Midbrain (tissue), 1 donor: ENCODE measurements at places on chromosomes 1 and 21.

- DNase-seq, result no peak
Observed at GRCh38 chr1:6530504-6531160, 23.7 kb downstream of the NOL9 start.

GRCh38 chr1:177865807-177866206 is 104.1 kb downstream of the SEC16B start:
- DNase-seq, result no peak

GRCh38 chr1:67280696-67281095 is 27.0 kb upstream of the IL12RB2 start:
- no peak for DNase-seq

- no peak for DNase-seq
Observed at GRCh38 chr1:59804301-59804700, 10.4 kb upstream of the HOOK1 start.

DNA sequence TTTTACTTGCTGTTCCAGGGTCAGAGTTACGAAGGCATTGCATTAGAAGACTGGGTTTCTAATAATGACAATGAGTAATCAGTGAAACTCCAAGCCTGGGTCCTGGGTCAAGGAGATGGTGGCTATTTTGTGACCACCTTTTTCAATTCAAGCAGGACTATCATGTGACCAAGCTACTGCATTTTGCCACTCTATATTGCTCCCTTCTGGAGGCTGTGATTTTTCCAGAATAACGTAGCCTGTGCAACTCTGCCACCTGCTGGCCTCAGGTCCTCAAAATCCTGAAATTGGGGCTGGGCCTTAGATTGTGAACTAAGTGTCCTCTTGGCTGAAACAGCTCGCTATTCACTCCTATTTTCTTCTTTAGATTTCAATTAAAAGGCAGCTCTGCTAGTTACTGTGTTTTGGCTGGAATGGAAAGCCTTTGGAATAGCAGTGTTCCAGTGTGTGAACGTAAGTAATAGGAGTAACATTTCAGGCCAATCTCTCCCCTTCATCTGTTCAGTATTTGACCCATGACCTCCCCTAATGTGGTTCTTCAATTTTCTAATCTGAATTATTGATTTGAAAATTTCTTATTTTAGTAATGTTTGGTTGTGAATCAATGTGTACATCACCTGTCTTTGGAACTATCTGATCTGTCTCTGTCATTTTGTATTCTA is 52.9 kb upstream of the CD46 start:
- DNase-seq, result peak; percentile 80

DNA sequence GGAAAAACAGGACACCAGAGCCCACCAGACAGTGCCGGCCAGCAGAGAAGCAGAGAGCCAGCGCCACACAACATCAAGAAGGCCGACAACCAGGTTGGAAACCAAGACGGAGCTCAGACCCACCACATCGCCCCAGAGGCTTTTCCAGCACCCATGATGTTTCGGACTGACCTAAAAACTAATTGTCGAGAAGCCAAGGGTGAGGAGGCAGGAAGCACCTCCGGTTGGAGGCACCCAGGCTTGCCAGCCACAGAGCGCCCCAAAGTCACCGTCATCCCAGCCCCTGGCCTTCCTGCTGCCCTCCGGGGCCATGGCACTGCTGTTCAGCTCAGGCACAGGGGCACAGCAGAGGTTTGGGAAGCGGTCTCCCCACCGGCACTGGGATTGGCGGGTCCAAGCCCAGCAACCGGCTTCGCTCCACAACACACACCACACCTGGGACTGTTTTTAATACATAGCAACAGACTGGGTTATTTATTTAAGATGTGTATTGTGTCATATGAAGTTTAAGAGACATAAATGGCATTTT is 67.2 kb downstream of the SLC37A1 start:
- DNase-seq, result no peak

DNA sequence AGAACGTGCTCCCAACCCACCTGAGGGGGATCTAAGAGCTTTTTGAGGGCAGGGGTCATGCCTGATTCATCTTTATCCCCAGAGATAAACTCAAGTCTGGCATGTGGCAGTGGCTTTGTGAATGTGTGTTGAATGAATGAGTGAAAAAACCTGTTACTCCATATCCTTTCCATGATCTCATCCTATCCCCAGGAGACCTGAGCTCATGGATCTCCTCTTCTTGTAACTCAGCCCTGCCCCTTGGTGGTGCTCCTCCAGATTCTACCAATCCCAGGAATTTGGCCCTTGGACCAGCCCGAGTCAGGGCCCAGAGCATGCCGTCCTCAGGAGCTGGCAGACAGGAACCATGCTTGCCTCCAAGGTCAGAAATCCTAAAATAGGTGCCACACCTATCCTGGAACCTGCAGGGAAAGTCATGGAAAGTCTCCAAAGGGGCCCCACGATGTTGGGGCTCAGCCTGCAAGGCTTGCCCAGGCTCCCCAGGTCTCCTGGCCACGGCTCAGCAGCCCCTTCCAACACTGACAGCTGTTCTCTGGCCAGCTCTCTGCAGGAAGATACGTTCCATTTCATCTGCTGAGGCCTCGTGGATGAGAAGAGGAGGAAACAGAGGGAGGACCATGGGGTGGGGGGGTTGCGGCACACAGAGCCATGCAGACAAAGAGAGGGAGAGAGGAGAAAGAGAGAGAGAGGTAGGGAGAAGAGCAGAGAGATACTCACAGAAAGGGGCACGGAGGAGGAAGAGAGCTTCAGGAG is 214.6 kb downstream of the TRABD2B start:
- DNase-seq, result no peak

GRCh38 chr1:219266524-219266923 is 92.8 kb downstream of the LYPLAL1 start:
- no peak for DNase-seq

DNA sequence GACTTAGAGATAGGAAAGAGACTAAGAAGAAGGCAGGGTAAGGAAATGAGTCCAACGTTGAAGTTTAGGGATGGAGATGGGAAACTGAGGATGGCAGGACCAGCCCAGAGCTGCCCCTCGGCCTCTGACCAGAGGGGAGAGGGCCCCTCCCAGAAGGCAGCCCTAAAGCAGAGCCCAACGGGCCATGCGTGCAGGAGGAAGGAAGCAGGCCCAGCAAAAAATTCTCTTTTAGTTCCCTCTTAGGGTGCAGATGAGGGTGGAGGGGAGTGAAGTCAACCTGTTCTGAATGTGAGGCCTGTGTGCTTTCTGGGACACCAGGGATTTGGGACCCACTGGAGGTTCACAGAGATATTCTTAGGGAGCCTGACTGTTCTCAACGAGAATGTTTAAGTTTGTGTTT is 225.4 kb downstream of the RHOU start:
- DNase-seq, result no peak

GRCh38 chr1:206469411-206469932 is 804 bp upstream of the IKBKE start:
- DNase-seq, result no peak

- no peak for DNase-seq
Observed at GRCh38 chr1:202982715-202983430, 15.8 kb upstream of the CYB5R1 start.

GRCh38 chr1:47187231-47187925 is 2.5 kb downstream of the PDZK1IP1 start:
- DNase-seq, result no peak

DNA sequence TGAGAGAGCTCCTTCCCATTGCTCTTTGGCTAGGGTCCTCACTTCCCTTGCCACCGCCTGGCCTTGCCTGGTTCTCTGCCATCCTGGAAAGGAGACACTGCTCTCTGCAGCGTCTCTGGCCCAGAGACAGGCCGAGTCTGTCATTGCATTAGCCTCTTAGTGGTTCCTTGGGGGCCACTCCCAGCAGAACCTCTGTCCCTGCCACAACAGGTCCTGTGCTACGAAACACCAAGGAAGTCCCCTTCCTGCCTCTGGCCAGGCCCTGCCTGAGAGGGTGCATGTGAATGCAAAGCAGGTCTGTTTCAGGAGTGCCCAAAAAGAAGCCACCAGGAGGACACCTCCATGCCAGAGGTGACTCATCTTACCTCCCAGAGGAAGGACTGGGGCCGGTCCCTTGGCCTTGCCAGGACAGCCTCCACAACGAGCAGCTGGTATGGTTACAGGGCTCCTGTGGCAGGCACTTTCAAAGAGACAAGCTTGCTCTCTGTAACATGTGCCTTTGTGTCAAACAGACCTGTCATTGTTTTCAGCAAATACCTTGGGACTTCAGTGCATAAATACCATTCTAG is 59.6 kb downstream of the VPS26C start:
- DNase-seq, result no peak

DNA sequence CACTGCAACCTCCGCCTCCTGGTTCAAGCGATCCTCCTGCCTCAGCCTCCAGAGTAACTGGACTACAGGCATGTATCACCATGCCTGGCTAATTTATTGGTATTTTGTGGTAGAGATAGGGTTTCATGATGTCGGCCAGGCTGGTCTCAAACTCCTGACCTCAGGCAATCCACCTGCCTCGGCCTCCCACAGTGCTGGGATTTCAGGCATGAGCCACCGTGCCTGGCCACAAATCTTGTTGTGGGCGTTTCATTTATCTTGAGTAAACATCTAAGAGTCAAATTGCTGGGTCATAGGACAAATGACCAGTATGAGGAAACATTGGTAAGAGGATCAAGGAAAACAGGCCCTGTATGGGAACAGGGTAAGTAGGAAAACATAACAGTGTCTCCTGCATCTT is 17.9 kb downstream of the TMEM200B start:
- DNase-seq, result no peak

DNA sequence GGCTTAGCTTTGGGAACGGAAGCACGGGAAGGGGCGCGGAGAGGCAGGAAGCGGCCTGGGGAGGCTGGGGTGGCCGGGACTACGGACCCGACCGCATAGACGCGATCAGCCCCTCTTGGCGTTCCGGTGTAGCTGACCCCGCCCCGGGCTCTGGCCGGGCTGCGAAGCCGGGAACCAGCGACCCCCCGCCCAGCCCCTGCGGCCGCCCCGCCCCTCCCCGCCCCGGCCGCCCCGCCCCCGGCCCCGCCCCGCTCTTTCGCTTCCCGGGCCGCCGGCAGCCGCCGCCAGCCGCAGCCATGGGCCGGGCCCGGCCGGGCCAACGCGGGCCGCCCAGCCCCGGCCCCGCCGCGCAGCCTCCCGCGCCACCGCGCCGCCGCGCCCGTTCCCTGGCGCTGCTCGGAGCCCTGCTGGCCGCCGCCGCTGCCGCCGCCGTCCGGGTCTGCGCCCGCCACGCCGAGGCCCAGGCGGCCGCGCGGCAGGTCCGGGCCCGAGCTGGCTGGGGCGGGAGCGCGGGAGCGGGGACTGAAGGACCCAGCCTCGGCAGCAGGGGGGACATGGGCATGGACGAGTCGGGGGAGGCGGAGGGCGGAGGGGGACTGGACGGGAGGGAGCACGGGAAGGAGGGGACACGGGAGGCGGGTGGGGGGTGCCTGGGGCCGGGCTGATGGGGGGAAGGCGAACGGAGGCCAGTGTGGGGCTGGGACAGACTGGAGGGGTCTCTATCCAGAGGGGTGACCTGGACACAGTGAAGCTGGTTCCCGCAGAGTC is at the start of gene SELENON:
Gene SELENON, plus strand, starts transcription at position 259 of the 768 bp plus-strand sequence. Its CDS starts 38 bp downstream, at position 297.
- peak; percentile 50 for DNase-seq

GRCh38 chr1:154807048-154807591 is 63.0 kb downstream of the KCNN3 start:
- no peak for DNase-seq

GRCh38 chr1:211833174-211833820 is 2.7 kb upstream of the LPGAT1 start:
- DNase-seq, result no peak

GRCh38 chr1:32894019-32894600 is 7.1 kb downstream of the TMEM54 start:
- no peak for DNase-seq

- DNase-seq, result no peak
Observed at GRCh38 chr1:229383188-229383587, 40.3 kb upstream of the CCSAP start.

DNA sequence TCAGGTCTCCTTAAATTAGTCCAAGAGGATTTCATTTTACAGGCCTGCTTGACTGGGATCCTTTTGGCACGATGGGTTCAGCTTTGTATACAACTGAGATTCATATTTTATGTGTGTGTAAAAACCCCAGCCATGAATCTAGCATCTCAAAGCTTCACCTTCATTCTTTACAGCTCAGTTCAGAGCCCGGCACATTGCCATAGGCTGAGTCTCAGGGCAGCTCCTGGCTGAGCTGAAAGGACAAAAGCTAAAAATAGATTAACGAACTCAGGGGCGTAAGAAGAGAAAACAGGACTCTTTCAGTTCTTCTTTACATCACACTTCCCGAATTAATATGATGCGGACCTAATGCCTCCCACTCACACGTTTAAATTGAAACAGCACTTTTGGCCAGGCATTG is 262.8 kb upstream of the PBX1 start:
- DNase-seq, result no peak

GRCh38 chr1:151806170-151806569 is 951 bp upstream of the LINGO4 start:
- no peak for DNase-seq

- no peak for DNase-seq
Observed at GRCh38 chr1:16614361-16615252, 1.2 kb upstream of the NBPF1 start.

DNA sequence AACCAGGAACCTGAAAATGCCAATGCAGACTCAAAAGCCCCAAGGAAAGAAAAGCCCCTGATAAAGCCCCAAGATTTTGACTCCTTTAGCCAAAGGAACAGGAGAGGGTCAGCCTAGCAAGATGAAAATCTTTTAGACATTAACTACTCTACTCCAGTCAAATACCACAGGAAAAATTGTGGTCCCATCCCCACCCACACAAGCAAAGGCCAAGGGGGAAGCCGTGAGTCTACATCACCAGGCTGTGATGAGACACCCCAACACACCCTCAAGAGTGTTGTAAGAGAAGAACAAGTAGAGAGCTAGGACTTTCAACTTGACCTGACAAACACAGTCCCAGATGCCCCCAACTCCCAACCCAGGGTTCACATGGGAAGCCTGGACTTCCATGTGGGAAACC is 192.8 kb upstream of the NR5A2 start:
- no peak for DNase-seq

DNA sequence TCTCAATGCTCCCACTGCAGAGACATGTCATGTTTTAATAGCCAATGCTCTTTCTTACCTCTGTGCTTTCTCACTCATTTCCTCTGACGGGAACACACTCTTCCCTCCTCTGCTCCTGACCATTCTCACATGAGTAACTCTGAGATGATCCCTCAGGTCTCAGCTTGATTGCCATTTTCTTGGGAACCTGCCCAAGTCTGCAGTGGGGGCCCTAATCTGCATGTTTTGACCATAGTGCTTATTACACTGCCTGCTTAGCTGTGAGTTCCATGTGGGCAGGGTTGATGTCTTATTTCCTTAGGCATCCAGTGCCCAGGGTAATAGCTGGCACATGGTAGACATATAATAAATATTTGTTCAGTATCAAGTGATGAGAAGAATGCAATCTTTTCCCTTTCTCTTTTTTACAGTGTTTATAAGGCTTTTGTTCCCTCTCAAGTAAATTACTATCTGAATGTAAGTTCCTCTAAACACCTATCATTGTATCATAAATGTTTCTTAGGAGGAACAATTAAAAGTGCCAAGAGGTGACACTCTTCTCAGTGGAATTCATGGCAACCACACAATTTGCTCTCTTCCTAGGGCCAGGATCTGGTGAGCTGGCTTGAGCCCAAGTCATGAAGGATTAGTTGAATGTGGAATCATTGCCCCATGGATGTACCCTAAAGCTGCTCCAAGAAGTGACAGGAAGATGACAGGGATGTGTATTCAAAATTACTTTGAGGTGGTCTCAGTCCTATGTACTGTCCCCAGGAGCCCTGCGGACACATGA is 485.4 kb upstream of the USP24 start:
- DNase-seq, result no peak

GRCh38 chr21:43333298-43334062 is 93.5 kb downstream of the SIK1 start:
- DNase-seq, result no peak
